Endothelial cell (in vitro differentiated cells): ENCODE measurements at places on chromosomes 7 and 10.

GRCh38 chr10:132152896-132153580, 33.7 kb upstream of the DPYSL4 start:
- DNase-seq = no peak

GRCh38 chr7:42232275-42232674, 4.7 kb downstream of the GLI3 start:
- DNase-seq = no peak

DNA sequence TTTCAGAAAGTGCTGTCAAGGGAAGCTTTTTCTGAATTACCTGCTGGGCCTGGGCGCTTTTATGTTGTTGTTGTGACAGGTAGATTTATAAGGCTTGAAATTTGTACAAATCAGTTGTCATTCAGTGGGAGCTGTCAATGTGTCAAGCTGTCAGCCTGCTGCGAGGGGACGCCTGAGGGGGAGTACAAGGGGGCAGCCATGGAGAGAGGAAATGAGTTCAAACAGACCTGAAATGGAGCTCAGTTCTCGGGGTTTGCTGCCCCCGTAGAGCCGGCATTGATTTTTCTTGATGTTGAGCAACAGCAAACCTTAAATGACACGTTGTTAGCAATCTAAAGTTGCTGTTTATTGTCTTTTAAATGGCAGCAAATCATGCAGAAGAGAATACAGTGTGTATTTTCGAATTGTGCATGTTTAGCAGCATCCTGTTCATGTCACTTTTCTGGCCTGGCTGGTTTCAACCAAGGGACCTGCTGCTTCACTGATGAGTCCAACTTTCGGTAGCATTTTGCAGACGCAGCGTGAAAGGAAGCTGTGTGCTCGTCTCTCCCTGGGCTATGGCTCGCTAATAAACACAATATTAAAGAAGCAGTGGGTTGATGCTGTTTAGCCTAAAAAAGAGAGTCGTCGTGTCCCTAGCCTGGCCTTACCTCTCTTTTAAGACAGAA, 166.5 kb downstream of the LRMDA start:
- DNase-seq = no peak

DNA sequence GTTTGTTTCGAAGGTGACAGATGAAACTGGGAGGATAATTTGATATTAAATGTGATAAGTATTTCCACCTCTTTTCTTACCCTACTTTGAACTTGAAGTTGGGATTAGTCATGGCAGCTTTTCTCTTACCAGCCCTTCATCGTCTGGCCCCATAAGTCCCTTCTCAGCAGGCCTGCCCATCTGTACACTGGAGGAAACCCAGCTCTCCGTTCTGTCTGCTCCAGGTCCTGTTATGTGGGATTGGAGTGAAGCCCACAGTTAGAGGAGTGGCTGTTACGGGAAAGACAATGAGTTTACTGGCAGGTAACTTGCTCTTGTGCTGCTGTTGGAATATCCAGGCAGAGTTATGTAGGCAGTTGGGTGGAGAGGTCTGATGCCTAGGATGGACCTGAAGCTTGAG, 127.3 kb downstream of the CAMK1D start:
- DNase-seq = no peak

- DNase-seq = no peak
Observed at GRCh38 chr7:155557778-155558177, 11.4 kb upstream of the CNPY1 start.

DNA sequence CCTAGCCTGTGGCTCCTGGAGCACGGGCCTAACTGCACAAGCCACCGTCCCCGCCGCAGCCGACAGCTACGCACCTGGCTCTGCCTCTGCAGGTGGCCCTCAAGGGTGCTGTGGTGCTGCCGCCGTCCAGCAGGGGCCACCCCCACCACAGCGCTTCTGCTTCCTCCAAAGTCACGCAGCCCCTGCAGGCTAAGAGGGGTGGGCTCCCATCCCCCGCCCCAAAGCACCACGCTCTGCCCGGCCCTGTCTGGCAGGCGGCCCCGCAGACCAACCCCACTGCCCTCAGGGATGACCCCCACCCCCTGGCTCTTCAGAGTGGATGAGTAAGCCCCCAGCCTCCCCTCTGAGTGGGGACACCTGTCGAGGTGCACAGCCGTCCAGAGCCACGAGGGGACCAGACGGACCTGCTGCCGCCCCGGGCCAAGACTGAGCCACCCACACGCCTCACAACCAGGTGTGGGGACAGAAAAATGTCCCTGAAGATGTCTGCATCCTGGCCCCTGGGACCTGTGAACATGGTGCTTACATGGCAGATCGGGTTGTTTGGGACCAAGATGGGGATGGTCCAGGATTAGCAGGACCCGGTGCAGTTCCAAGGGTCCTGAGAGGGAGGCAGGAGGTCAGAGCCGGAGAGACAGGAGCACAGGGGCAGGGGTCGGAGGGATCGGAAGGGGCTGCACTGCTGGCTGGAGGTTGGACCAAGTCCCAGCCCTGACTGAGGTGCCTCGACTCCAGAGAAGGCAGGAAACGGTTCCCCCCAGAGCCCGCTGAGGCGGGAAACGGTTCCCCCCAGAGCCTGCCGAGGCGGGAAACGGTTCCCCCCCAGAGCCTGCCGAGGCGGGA, 9.0 kb upstream of the ADAP1 start:
- no peak for DNase-seq

DNA sequence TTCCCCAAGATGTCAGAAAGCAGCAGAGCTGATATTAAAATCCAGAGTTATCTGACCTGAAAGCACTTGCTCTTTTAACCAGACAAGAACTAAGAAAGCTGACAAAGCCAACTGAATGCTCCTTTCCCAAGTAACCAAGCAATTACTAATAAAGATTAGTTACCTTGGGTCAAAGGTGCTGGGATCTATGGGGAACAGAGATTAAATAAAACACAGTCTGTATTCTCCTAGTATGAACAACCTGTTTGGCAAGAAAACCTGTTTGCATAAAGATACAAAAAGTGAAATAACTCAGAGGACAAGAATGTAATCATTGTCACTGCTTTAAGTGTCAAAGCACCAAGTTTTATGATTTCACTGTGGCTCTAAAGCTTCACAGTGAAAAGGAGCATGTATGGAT, 35.7 kb downstream of the ITPRID1 start:
- no peak for DNase-seq

- peak; percentile 74 for DNase-seq
Observed at GRCh38 chr7:128783143-128783861, 7.7 kb upstream of the OPN1SW start.

DNA sequence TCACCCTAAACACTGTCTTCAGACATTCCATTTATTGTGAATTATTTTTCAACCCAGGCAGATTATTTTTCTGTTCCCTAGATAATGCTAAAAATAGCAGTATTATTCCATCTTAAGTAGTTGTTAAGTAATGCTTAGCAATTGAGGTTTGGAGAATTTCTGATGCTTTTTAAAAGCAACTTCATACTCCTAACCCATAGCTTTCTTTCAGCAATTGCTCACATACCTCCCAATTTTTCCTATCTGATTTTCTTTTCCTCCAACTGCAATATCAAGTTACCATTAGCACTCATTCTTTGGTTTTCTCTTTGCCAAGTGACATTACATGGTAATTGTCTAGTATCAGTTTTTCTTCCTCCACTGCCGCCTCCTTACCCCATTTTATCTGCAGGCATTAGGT, 104.7 kb downstream of the GPR85 start:
- no peak for DNase-seq

DNA sequence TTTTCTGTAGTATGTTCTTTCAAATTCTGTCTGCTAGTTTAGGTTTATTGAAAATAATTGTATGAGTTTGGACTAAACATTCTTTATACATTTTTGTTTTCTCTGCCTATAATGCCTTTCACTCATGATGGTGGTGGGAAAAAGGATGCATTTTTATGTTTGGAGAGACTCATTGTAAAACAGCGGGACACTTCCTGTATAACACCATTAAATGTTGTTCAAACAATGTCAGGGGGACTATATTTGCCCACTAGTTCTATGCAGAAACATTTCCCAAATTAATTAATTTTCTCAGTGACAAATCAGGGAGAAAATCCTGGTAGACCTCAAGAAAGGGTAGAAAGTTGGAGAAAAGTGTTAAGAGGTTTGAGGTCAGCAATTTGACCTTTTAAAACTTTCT, 207.7 kb downstream of the MALRD1 start:
- DNase-seq = no peak

GRCh38 chr7:26143298-26144048, 8.5 kb upstream of the NFE2L3 start:
- DNase-seq = no peak

- no peak for DNase-seq
Observed at GRCh38 chr7:50743893-50744292, 38.8 kb downstream of the GRB10 start.

DNA sequence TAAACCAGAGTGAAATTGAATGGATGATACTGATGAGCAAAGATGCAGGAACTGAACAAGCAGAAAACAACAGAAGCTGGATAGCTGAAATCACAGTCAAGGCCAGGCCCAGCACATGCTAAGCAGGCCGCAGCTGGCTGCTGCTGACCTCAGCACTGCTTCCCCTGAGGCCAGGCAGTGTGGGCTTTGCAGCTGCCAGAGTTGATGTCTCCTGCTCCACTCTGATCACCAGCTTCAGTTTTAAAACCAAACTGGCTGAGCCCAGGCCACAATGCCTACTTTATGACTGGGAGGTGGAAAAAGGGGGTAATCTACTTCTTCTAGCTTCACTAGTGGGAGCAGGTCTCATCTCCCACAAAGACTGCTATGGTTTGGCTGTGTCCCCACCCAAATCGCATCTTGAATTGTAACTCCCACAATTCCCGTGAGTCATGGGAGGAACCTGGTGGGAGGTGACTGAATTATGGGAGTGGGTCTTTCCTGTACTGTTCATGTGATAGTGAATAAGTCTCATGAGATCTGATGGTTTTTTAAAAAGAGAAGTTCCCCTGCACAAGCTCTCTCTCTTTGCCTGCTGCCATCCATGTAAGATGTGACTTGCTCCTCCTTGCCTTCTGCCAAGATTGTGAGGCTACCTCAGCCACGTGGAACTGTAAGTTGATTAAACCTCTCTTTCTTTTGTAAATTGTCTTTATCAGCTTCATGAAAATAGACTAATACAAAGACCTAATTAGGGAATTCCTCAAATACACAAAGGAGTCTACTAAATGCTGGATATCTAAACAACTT, 136.4 kb upstream of the ITGB1 start:
- DNase-seq = no peak

DNA sequence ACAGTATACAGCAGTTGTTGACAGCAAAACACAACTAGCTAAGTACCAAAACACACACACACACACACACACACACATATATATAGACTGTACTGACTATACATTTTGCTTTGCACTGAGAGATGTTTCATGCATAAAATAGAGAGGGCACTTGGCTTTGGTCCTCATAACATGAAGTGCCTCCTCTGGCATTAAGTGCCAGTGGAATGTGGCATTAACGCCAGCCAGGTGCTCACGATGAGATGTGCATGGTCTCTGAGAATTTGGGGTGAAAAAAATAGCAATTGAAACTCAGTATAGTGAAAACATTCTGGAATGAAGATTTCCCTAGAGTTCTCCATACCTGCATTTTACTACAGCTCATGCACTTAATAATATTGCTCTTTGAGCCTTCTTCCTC, 70.0 kb upstream of the INSYN2A start:
- no peak for DNase-seq

- no peak for DNase-seq
Observed at GRCh38 chr7:26167303-26167934, 15.4 kb downstream of the NFE2L3 start.

DNA sequence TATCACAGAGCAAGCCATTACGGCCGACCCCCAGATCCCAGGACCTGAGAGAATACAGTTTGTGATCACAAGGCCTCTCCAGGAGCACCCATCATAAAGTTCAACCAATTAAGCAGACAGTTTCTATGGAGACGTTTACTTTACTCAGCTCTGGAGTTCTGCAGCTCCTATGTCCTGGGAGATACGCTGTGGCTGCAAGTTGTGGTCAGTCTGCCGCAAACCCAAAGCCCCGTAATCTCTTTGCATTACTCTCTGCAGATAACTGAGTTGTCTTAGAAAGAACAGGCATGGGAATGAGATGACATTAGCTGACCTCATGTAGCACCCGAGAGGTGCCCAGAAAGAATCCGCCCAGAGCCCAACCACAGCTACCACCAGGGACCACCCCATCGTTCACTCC, 305.1 kb downstream of the FGFR2 start:
- DNase-seq = no peak

DNA sequence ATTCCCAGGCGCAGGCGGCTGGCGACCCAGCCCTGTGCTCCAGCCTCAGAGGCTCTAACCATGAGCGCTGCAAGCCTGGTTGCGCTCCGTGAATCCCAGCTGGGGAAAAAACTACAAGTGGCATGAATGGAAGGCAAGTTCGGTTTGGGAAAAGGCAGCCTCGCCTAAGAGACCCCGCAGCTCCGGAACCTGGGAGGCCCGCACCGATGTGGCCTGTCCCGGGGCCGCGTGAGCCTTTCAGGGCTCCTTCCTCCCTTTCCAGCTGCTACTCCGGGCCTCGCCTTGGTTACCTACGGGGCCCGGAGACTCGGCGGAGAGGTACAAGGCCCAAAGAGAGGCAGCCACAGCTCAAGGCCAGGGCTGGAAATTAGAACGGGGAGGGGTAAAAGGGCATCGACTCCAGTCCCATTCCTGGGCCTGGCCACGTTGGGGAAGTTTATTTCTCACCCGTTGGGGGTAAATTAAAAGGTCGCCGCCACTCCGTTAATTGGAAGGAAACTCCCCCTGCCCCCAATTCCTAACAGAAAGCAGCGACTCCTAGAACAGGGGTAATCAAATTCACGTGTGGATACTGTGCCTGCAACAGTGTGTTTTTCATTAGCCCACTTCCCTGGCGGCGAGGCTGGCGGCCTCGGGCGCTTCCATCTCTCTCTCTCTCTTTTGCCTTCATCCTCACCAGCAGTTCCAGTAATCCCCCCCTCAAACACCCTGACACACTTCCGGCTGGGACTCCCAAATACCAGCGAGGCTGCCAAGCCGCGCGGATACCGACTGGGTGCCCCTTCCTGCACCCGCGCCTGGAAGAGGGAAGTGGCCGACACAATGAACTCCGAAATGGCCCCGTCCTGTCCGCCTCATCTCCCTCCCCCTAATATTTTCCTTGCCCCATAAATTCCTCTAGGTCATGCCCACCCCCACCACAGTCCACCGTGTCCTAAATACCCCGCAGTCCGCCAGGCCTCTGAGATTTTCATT, 1.5 kb upstream of the HOXA9 start:
- DNase-seq = no peak

- no peak for DNase-seq
Observed at GRCh38 chr7:24705461-24705954, 51.8 kb downstream of the GSDME start.

- no peak for DNase-seq
Observed at GRCh38 chr7:17593819-17594419, 295.5 kb downstream of the AHR start.

- DNase-seq = no peak
Observed at GRCh38 chr7:158447506-158448171, 140.0 kb downstream of the PTPRN2 start.

DNA sequence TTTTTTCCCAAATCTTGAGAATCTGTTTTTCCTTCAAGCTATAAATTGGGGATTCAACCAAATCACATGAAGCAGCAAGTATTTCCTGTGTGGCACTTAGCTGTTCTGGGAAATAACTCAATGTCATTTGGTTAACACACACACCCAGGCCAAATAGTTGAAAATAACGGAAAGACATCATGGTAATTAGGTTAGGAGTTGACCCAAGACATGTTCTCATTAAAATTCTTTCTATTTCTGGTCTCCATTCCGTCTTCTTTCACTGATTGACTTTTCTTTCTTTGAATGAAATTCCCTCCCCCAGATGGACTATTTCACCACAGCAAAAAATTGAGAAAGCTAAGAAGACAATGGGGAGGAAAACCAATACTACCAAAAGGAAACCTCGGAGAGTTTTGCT, 30.5 kb downstream of the NRP1 start:
- no peak for DNase-seq

GRCh38 chr7:111363099-111363498, 199.2 kb downstream of the IMMP2L start:
- no peak for DNase-seq
